ENCODE measurements at places on chromosomes 5 and 9. TPM values are rescaled to one million over a fixed set of nuclear protein-coding genes. Genes with fewer than 3 reads are reported as not detected.

GRCh38 chr9:127495884-127496555 lies 44.7 kb downstream of the LRSAM1 start:
- no peaks in the 10 kb centered on the region for H3K27me3 ChIP-seq
- H3K36me3 ChIP-seq = peaks cover 8% of the 10 kb centered on the region
- no peak overlapping the region for H3K27ac ChIP-seq
- no peak for DNase-seq

The INSYN2B gene
- 0.12 TPM for total RNA-seq

The HMGCS1 gene
- total RNA-seq = 170 TPM

- no peak overlapping the region for H3K27ac ChIP-seq
- no peaks in the 10 kb centered on the region for H3K36me3 ChIP-seq
- H3K27me3 ChIP-seq = no peaks in the 10 kb centered on the region
- H3K4me3 ChIP-seq = peak overlapping the region; percentile 75
- H3K4me1 ChIP-seq = peaks cover 30% of the 10 kb centered on the region
- no peak for DNase-seq
These were observed 41.5 kb upstream of the STXBP1 start for GRCh38 chr9:127570533-127571111.

DNA sequence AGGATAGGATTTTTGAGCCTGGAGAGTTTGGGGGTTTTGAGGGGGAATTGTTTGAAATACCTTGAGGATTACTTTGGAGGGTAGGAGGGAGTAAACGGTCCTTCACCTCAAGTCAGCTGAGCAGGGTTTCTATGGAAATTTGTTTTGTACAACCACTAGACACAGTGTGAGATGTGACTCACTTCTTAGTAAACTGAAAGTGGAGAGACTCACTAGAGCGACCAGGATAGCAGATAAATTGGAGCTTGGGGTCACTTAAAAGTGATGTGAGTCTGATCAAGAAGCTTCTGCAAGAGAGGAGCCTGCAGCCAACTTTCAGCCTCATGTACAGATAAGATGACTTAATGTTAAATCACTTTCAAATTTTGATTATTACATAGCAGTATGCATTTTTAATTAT lies 1945.9 kb upstream of the NUDT12 start:
- no peak overlapping the region for H3K4me3 ChIP-seq
- H3K4me1 ChIP-seq = no peaks in the 10 kb centered on the region
- H3K36me3 ChIP-seq = no peaks in the 10 kb centered on the region
- H3K27ac ChIP-seq = no peak overlapping the region
- no peak for DNase-seq
- no peaks in the 10 kb centered on the region for H3K27me3 ChIP-seq

The SLC6A3 gene
- not detected for total RNA-seq
